ENCODE measurements at places on chromosomes 7 and 10. TPM values are rescaled to one million over a fixed set of nuclear protein-coding genes. Genes with fewer than 3 reads are reported as not detected.

GRCh38 chr7:142878315-142878714 lies 7.2 kb downstream of the TRPV6 start:
- no peak for DNase-seq

Gene LRRTM3
- total RNA-seq = 30.7 TPM

Gene SUN3
- total RNA-seq = not detected

Gene CPEB3
- 22.0 TPM for total RNA-seq

Gene SLC26A3
- not detected for total RNA-seq

Gene CAMK2B
- 96.1 TPM for total RNA-seq

DNA sequence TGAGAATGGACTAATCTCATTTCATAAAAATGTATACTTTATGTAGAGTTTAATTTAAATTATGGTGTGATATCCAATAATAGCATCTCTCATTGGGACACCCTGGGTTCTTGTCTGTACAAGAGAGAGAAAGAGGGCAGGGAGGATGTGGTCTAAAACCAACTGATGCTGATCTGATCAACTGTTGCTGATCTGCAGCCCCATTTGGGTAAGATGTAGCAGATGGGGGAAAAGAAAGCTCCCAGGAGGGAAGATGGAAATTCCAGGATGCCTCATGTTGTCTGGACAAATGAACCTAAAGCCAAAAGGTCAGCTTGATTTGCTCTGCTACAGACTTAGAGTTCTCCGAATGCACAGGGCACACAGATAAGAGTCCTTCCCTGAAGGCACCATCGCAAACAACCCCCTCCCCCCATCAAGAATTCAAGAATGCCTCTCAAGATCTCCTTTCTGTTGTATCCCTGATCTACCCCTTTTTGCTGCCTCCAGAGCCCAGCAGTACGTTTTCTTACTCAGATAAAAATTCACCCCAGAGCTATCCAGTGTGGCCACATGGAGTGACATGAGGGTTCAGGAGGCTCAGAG lies 171.4 kb upstream of the INHBA start:
- DNase-seq = no peak

Gene ZNF425
- 5.1 TPM for total RNA-seq

Gene AIMP2
- total RNA-seq = 29.0 TPM

Gene COL26A1
- total RNA-seq = 3.4 TPM

GRCh38 chr7:47326808-47327207 lies 255.1 kb downstream of the TNS3 start:
- no peak for DNase-seq

DNA sequence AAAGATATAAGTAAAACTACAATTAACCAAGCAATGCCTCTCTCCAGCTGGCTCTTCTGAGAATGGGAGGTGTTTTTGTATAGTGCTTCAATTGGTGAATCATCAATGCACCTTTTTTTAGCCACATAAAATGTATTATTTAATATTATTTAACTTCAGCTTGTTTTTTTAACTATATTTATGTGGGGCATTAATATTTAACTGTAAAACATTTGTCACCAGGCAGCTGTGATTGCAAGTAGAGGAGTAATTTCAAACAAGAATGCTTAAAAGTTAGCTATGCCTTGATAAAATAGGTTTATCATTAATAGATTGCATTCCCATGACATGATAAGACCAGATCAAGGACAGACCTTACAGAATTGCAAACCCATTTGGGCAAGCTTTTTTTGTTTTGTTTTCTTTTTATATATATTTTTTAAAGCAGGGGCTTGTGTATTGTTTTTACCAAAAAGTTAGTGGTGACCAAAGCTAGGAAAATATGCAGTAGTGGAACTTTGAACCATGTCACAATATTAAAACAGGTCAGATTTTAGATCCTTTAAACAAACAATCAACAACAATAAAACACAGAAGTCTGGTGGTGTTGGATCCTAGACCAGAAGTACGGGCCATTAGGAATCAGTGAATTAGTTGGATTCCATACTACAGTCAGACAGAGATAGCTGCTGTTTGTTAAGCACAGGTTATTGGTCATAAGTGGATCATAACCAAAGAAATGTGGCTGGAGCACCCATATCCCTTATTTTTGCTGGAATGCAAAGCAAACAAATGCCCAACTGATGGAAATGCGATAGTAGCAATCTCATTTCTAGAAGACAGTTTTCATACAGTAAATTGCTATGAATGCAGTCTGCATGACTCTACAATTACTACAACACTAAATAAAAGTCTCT lies 2.9 kb downstream of the CAV2 start:
- DNase-seq = no peak

GRCh38 chr7:94654783-94655125 lies 1.2 kb downstream of the SGCE start:
- no peak for DNase-seq

Gene CRPPA
- total RNA-seq = 9.5 TPM

DNA sequence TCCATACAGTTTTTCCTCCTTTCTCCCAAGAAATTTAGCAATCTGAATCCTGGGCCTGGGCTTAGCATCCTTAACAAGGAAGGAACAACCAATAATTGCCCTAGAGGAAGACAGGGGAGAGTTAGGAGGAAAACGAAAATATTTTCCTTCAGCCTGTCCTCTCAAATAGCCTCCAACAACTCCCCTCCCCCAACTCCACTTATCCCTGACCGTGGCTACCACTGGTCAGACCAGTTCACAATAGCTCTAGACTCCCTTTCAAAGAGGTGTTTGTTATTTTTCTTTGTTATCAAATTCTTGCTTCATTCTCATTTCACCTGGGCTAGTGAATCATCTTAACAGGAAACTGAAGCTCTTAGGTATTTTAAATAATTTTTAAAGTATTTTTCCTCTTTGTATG lies 114.1 kb downstream of the CPED1 start:
- no peak for DNase-seq

GRCh38 chr7:55441774-55442522 lies 76.8 kb downstream of the LANCL2 start:
- peak; percentile 62 for DNase-seq

DNA sequence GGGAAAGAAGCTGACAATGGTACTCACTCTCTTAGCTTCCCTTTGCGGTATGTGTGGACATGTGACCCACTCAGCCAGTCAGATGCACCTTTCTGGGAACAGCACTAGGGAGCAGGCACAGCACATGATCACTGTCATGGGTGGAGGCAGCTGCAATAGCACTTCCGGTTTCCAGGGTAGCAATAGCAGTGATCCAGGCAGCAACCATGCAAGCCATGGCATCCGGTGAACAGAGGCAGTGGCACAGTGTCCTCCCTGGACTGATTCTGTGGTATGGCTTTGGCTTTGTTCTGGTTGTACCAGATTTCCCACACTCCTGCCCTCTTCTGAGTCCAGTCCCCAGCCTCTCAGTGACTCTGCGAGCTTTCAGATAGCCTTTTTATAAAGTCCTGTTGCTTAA lies 86.8 kb upstream of the NAMPT start:
- DNase-seq = no peak

DNA sequence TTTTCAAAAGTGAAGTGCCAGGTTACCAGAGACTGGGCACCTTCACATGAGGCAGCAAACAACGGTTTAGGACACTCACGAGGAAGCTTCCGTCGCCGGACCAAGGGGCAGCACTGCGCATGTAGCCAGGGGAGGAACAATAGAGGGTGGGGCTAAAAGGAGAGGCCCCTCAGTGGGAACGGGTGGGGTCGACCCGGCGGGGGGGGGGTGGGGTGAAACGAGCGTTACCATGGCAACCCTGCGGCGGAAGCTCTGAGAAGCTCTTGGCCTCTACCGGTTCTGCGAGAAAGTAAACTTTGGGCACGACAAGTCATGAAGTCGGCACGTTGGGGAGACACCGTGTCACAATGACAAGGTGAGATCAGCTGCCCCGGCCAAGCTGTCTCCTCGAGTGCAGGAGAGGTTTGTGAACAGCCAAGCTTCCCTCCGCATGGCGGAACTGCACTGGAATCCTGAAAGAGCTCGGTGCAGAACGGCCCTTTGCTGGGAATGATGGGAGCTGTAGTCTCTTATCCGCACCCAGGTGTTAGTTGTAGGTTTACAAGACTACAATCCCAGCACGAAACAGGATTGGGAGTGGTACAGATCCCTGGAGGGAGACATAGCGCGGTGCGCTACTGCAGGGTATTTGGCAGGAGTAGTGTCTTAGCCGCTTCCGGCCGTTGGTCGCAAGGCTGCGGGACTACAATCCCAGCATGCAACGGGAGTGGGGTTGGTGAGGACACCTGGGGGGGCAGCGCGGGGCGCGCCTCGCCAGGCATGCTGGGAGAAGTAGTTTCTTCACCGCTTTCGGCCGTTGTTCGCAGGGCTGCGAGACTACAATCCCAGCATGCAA lies 72.8 kb upstream of the ZNF722 start:
- peak; percentile 81 for DNase-seq

DNA sequence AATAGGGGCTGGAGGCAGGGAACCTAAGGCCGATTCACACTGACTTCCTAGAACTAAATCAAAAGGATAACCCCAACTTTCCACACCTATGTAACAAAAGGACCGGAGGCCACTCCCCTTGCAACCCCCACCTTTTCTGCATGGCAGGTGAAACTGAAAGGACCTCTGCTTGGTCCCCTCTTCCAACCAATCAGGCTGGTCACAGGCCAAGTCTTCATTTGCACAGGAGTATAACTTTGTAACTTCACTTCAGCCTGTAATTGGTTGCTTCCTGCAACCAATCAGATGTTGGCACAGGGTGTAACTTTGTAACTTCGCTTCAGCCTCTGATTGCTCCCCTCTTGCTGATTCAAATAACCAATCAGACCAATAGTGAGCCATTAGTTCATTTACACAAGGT lies 190.0 kb downstream of the FAM107B start:
- DNase-seq = no peak

GRCh38 chr10:97514344-97514743 lies 15.6 kb downstream of the UBTD1 start:
- DNase-seq = no peak

Gene TMEM176B
- total RNA-seq = 2.3 TPM

DNA sequence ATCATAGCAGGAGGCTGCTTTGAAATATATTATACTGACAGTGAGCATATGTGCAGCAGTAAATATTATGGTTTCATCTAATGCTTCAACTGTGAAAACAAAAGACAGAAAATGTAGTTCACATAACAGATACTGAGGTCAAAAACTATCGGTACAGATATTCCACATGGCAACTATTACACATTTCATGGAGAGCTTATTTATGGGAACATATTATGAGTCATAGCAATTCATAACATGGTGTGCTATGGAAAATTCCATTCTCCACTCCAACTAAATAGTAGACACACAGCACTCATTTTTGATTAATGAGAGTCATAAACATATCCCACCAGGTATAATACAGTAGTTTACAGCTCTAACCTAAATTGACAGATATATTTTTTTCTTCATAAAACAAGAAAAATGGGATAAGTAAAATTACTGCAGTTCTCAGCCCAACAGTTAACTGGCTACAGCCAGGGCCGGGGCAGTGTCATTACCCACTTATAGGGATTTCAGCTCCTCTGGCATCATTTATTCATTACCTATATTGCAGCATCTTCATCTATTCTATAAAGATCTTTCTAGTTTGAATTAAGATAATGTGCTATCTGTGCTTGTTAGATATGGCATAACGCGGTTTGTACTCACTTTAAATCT lies 475.6 kb upstream of the KLF6 start:
- no peak for DNase-seq

Gene VPS37D
- total RNA-seq = 21.5 TPM

Gene PLPP4
- 20.4 TPM for total RNA-seq

Gene NDUFA5
- 154 TPM for total RNA-seq

DNA sequence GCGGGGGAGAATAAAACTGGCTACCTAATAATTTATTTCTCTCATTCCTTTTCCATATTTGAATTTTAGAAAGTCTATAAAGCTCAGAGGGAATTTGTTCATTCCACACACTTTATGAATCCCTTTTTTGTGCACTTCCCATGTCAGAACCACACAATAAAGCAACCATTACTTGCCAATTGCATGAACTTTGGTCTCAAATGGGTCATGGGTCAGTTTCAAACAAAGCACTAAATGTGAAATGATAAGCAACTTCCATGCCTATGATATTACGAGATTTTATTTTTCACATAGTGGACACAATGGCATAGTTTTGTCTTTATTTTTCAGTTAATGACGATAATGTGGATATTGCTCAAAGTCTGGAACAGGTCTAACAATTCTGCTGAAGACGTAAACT lies 18.6 kb upstream of the RELN start:
- no peak for DNase-seq

Gene MRLN
- total RNA-seq = not detected

DNA sequence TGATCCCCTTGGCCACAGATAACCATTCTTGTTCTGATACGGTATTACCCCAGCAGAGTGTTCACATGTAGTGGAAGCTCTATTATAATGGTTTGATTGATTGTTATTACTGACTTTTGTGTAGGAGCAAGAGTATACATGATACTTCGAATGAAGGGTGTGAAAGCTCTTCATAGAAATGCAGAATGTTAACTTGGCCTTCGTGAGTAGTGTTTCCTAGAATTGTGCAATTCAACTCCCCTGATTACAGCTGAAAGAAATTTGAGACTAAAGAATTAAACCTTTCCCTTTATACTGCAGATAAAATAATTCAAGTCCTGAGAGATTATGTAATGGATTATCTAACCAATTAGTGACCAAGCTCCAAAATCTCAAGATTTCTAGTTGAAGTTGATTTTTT lies 38.2 kb downstream of the MKLN1 start:
- DNase-seq = no peak

- DNase-seq = no peak
Observed at GRCh38 chr7:158811461-158811860, 17.8 kb downstream of the ESYT2 start.

- peak; percentile 56 for DNase-seq
Observed at GRCh38 chr10:110495731-110496552, 1.8 kb upstream of the DUSP5 start.

- DNase-seq = peak; percentile 73
Observed at GRCh38 chr10:3197348-3198003, 24.9 kb upstream of the PITRM1 start.

Gene RAPGEF5
- total RNA-seq = 81.4 TPM

GRCh38 chr7:30428246-30429155 lies 50.1 kb downstream of the NOD1 start:
- DNase-seq = no peak

Gene FEZF1
- not detected for total RNA-seq

DNA sequence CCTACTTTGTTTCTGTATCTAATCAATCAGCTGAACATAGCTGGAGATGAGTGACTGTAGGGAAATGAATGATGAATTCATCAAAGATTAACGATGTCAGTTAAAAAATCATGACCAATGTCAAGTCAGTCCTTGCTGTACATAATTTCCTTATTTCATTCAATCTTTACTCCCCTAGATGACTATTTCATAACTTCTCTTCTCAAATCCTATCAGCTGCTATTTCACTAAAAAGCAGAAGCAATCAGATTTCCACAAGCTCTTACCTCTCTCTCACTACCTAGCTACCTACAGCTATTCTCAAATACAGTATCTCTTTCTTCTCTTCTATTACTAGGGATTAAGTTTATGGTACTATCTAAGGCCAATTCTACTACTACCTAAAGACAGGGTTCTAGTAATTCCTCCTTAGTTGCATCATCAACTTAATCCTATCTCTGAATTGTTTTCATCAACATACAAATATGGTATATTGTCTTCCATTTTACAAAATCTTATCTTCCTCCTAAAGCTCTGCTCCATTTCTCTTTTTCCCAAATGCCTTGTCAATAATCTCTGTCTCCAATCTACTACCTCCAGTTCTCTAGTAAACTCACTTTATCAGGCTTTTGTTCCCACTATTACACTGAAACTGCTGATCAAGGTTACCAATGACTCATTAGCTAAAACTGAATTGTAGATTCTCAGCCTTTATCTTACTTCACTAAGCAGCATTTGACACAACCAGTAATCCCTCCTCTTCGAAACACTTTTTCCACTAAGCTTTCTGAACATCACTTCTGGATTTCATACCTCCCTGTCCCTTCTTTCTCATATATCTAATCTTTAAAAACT lies 28.4 kb downstream of the JMJD1C start:
- no peak for DNase-seq

GRCh38 chr7:142391191-142391992 lies 133.5 kb upstream of the PRSS58 start:
- no peak for DNase-seq

Measured in occipital lobe (tissue), 3 donors.